H7 (cell line): ENCODE measurements at places on chromosomes 1 and 21.

DNA sequence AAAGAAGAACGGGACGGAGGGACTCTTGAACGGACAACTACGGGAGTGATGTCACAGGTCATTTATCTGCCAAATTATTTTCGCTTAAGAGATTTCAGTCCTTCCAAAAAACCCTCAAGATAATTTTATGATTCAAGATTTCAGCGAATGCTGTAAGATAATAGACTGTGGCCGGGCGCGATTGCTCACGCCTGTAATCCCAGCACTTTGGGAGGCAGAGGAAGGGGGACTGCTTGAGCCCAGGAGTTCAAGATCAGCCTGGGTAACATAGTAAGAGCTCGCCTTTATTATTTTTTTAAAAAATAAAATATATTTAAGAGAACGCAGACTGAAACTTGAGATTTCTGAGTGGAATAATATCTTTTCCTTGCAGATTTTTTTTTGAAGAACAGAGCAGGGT, 609 bp downstream of the RWDD2B start:
- no peak for DNase-seq

GRCh38 chr21:36178349-36178748, 21.7 kb downstream of the DOP1B start:
- no peak for DNase-seq

DNA sequence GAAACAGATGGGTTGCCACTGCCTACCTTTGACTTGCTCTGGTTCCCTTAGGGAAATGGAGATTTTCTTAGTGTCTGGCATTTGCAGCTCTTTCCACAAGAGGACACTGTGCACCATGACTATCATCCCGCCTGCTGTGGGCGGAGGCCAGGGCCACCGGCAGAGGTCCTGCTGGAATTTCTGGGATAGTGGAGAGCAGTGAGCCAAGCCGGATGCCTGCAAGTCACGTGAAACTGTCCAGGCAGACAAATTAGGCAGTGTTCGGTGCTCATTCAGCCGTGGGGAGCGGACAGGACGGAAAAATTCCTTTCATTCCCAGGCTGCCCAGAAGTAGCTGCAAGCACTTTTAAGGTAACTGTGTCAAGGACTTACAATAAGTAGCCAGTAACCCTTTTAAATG, 43.4 kb downstream of the IGSF5 start:
- DNase-seq = peak; percentile 77

DNA sequence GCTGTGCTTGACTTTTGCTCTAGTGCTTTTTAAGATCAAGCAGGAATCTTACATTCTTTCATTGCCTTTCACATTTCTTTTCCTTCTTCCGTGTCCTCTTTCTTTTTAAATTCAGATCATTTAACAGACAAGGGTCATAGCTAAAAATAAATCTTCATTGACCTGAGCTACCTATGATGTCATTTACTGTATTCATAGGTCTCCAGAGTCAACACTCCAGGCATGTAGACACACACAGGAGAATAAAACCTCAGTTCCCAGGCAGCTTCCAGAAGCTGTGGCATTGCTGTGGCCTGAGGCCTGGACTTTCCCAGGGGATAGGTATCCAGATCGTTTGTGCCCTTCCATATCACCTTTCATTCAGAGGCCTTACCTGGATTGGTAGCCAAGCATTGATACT, 38.5 kb upstream of the ENAH start:
- no peak for DNase-seq

DNA sequence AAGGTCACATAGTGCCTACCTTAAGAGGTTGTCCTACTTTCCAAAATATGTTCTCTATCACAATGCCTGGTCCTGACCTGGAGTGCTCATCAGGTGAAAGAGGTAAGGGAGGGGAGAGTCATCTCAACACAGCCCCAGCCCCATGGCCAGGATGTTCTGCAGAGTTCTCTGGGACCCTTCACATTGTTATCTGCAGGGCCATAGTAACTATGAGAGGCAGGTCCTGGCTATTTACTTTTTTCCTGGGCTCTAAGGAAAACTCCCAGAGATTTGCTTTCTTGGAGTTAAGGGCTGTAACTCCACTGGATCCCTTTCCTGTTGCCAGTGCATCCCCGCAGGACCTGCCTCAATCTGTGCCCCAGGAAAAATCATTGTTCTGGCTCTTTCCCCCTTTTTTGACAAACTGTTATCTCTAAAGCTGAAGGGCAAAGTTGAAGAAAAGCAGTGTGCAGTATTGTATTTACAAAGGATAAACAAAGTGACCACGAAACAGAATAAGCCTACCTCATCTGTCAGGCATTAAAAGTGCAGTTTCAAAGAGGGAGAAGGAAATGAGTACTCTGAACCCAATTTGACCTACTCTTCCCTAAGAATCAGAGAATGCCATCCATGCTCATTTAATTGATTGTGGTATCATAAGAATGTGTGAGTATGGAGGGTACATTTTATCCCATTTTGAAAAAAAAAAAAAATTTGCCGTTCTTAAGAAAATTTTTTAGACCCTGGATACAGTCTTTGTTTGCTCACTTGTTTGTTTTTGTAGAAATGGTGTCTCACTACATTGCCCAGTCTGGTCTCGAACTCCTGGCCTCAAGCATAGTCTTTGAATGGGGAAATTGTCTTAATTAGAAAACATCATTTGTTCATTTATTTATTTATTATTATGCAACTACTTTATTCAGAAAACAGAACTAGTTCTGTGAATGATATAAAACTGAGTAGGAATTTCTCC, 149.6 kb downstream of the RHOU start:
- DNase-seq = no peak

DNA sequence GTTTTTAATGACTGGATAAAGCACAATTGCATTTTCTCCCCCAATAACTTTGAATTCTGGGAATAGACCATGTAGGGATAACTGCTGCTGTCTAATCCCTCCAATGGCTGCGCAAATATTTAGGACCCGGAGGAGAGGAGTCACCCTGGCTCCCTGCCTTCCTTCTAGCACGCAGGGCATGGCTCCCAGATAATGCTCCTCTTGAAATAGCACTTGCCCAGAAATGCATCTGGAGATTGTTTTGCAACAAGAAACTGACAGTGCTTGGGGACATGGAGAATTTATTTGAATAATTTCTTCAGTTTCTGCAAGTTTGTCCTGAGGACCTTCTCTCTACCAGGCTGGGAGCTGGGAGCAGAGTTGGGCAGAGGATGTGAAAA, 83.5 kb downstream of the MAN1C1 start:
- no peak for DNase-seq
